ENCODE measurements at places on chromosomes 12 and 14.

DNA sequence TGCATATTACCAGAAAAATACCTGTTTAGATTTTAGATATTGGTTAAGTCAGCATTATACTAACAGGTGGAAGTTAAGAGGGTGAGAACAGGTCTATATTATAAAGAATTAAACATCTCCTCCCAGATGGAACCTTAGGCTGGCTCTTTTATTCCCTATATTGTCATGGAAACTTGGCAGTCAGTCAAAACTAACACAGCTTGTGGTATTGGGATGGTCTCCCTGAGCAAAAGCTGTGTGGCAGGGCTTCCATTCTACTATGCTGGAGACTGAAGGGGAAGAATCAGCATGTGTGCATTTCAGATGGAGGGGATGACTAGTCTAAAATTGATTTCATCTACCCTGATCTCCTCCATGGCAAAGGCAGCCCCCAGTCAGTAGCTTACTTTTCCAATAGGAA, 66.7 kb downstream of the SMOC1 start:
- DNase-seq: no peak

- DNase-seq: no peak
Measured at GRCh38 chr12:124673801-124674617, 106.6 kb upstream of the NCOR2 start.

DNA sequence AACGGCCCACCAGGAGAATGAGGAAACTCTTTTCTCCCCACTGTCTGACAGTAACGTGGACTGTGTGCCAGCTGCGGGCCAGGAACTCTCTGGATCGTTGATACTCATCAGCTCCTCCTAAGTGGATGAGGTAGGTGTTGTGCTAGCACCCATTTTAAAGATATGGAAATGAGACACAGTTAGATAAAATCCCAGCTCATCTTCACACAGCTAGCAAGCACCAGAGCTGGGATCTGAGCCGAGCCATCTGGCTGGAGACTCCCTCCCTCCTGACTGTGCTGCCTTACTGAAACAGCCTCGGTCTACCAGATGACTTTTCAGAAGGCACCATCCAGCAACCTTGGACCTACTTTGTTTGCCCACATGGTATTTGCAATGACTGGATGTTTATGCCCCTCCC, 49.2 kb downstream of the TMEM132D start:
- DNase-seq: no peak

DNA sequence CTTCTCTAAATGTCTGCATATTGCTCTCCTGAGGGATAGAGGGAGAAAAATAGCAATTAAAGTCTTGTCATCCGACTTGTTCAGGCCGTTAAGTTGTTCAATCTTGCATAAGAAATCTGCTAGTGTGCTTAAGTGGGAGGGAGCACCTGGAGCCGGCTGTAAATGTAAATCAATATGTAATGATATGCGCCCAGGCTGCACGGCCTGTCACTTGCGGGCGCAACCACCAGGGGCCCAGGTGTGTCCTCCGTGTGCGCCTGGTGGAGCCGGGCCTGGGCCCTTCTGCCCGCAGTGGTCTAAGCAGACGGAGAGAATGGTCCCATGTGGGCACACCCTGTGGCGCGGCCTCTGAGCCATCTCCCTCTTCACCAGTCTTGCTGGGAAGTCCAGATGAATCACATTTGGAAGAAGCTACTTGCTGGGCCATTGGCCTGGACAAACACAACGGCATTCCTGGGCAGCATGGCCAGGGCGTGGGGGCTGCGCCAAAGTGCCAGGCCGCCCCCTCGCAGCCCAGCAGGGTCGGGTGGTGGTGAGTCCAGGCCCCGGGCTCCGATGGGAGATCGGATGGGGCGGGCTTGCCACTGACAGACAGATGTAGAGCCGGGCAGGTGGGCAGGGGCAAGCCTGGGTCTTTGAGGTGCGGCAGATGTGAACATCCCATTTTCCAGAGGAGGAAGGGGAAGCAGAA, 193.3 kb upstream of the C14orf180 start:
- DNase-seq: no peak

GRCh38 chr12:16691624-16692023, 85.7 kb upstream of the LMO3 start:
- DNase-seq: no peak

GRCh38 chr14:23816371-23816770, 137.2 kb upstream of the DHRS4 start:
- no peak for DNase-seq

DNA sequence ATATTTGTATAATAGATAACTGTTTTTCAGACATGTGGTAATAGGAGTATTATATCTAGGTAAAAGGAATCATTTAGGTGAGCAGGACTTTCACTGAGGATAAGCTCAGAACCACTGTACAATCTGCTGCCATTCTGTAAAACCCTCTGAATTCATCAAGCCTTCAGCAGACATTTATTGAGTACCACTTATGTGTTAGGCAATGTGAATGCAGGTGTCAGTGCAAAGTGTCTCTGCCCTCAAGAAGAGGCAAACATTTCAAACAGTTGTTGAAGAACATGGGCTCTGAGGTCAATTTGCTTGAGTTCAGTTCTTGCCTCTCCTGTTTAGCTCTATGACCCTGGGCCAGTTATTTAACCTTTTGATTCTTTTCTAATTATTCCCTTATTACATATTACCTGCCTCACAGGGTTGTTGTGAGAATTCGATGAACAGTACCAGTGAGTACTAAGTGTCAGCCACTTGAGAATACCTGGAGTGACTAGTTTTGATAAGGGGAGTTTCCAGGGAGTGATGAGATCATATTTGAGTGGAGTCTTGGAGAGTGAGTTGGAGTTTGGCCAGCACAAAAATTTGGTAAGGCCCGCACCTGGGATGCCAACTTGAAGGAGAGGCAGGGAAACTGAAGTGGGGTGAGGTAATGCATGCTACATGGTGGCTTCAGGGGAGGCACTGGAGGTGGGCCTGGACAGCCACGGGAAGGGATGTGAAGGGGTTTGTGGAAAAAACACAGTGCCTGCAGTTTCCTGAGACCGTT, 33.7 kb downstream of the RASSF8 start:
- no peak for DNase-seq

GRCh38 chr14:23352506-23353432, at the start of gene SLC22A17:
SLC22A17 (minus strand) TSS chr14:23352887.
- peak; percentile 26 for DNase-seq

DNA sequence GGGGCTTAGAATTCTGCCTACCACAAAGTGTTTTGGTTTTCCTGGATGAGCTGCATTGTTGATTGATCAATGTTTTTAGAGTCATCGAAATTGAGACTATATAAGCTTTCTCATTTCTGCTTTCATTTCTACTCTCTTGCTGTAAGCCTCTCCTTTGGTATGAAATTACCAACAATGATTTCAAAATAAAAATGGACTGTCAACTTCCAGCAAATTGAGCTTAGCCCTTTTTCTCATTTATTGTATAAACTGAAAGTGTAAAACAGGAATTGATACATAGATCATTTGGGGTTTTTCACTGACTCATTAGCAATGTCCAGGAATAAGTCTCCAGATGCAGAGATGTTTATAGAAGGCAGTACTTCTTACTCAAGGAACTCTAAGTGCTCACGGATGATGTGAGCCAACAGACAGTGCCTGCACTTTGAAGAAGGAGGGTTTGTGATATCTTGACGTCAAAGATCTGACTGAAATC, 20.0 kb upstream of the PCNX1 start:
- DNase-seq: no peak
